ENCODE measurements at places on chromosomes 4 and X. TPM values are rescaled to one million over a fixed set of nuclear protein-coding genes. Genes with fewer than 3 reads are reported as not detected.

Gene C4orf36
- total RNA-seq, result 2.4 TPM

Gene VSIG1
- total RNA-seq, result 0.26 TPM

Gene LINC00632
- 0.53 TPM for total RNA-seq

Gene SMIM20
- total RNA-seq, result 26.8 TPM

Gene CFI
- not detected for total RNA-seq

Gene PDHA2
- not detected for total RNA-seq

Gene SPATA18
- 11.8 TPM for total RNA-seq

Gene RTL9
- not detected for total RNA-seq

Gene IL3RA
- not detected for total RNA-seq

Gene NKX1-1
- total RNA-seq, result not detected

Gene PASD1
- total RNA-seq, result not detected

Gene UGT8
- under 0.01 TPM for total RNA-seq

Gene AFAP1
- 16.1 TPM for total RNA-seq

Gene MAGEA9B
- total RNA-seq, result not detected

Gene NKAP
- 6.1 TPM for total RNA-seq

Gene CLIC2
- total RNA-seq, result 0.13 TPM

Gene LIMCH1
- total RNA-seq, result 5.2 TPM

Gene MXRA5
- 0.26 TPM for total RNA-seq

Gene XAGE2
- total RNA-seq, result not detected

Gene JAKMIP1
- total RNA-seq, result not detected

Gene LUZP4
- total RNA-seq, result not detected

Gene INTS6L
- 3.2 TPM for total RNA-seq

Gene AWAT2
- total RNA-seq, result not detected

Gene ETDB
- total RNA-seq, result not detected

Gene LONRF3
- total RNA-seq, result 0.79 TPM

Gene FAT4
- 2.1 TPM for total RNA-seq

Gene MCF2
- total RNA-seq, result 0.13 TPM

Gene NAP1L2
- total RNA-seq, result 0.38 TPM

Gene METTL14
- total RNA-seq, result 18.8 TPM

Gene POF1B
- 7.7 TPM for total RNA-seq

Gene MND1
- total RNA-seq, result 1.3 TPM

Gene HGFAC
- not detected for total RNA-seq

Gene WWC2
- 13.4 TPM for total RNA-seq

Gene F9
- total RNA-seq, result not detected

Gene SMIM43
- total RNA-seq, result under 0.01 TPM

Gene ANXA10
- 0.79 TPM for total RNA-seq

Gene UNC5C
- not detected for total RNA-seq

Gene LYAR
- total RNA-seq, result 25.3 TPM

Gene ADH7
- total RNA-seq, result 31.2 TPM

Gene DCAF4L1
- 0.26 TPM for total RNA-seq

Gene LDB2
- total RNA-seq, result not detected

Gene RASL11B
- 1.3 TPM for total RNA-seq

Gene PHF8
- 15.4 TPM for total RNA-seq

Gene VCX
- not detected for total RNA-seq

Gene MORF4L2
- 422 TPM for total RNA-seq

Gene TNIP3
- not detected for total RNA-seq

Gene ITGB1BP2
- 2.4 TPM for total RNA-seq
